ENCODE measurements at places on chromosomes 1 and 21.

DNA sequence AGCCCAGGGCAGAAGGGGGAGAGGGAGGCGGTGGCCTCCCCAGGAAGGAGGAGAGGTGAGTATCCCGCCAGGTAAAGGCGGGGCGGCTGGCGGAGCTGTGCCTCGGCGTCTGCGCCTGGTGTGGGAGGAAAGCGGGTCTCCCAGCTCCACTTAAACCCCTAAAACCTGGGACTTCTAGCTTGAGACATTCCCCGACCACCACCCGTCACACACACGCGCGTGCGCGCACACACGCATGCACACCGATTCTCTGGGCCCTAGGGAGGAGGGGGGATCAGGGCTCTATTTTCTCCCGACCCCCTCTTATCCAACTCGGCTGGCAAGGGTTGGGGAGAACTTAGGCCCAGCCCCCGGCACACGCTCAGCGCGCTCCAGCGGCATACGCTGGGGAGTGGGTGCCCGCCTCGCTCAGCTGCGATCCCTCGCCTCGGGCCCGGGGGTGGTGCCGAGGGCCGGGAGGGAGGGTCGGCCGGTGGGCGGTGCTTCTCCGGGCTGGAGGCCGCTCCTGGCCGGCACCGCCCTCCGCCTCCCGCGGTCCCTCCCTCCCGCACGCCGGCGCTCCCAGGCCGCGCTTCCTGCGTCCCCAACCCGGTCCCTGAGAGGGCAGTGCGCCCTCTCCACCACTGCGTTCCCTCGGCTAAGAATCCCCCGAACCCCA is at the start of gene TMEM51:
TMEM51 (plus strand) TSS at position 564 of the 658 bp plus-strand sequence. CDS start 61,341 bp downstream, outside the sequence.
- DNase-seq: no peak

GRCh38 chr1:110570901-110571300 is 35.3 kb downstream of the KCNA2 start:
- DNase-seq: no peak

DNA sequence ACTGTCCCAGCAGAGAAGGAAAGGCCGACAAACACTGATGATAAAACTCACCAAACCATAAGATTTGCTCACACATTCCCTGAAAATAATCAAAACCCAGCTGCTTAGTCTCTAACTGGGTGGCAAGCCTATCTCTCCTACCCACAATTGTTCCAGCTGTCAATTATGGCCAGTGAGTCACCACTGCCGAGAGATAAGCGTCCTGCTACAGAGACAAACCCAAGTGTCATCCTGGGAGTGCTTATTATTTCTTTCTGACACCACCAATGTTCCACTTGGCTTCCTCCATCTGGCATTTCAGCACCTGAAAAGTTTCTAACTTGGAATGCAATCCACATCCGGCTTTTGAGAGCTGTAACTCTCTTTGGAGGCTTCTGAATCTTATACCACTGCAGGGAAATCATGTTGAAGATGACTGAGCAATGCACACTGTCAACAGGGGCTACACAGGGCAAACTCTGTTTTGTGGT is 51.5 kb upstream of the VAV3 start:
- no peak for DNase-seq

GRCh38 chr1:97451046-97451826 is 469.6 kb downstream of the DPYD start:
- no peak for DNase-seq

GRCh38 chr1:13583595-13583965 is at the start of gene PDPN:
PDPN (plus strand) TSS chr1:13583832; CDS start chr1:13584034, 202 bp downstream.
- DNase-seq: no peak

DNA sequence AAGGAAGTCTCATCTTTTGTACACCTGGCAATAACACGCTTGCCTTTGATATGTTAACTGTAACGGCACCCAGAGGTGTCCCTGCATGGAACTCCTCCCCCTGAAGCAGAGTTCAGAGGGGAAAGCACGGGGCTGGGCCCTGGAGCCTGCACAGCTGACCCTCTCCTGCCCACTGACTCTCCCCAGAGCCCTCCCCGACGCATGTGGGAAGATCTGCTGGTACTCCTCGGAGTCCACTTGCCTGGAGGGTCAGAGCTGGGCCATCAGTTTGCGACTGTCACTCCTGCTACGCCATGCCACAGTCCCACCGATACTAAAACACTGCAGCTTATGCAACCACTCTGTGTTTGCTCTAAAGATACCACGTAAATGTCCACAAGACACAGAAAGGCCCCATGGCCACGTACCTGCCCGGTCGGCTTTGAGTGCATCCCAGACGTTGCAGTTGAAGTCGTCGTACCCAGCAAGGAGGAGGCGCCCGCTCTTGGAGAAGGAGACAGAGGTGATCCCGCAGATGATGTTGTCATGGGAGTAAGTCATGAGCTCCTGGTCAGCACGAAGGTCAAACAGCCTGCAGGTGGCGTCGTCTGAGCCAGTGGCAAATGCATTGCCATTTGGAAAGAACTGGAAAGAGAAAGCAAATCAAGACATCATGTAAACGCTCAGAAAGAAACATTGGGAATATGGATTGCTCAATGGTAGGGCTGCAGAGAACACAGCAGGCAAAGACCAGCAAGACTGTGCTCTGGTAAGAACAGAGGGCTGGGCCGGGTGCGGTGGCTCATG is 10.6 kb upstream of the NADK start:
- no peak for DNase-seq

- no peak for DNase-seq
These were observed 78.2 kb downstream of the MACF1 start for GRCh38 chr1:39282537-39283216.

DNA sequence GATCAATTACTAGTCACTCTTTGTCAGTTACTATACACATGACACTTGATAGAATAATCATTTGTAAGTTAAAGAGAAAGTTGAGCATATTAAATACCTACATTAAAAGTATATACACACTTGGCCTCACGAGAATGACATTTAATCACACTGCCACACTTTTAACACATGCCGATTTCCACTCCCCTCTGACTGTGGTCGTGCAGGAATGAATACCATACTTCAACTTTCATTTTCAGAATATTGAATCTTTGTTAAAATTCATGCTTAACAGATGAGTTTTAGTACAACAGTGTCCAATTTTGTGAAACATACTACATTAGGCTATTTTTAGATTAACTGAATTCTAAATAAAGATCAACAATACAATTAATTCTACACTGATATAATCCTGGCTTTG is 78.2 kb upstream of the SDC3 start:
- DNase-seq: no peak

DNA sequence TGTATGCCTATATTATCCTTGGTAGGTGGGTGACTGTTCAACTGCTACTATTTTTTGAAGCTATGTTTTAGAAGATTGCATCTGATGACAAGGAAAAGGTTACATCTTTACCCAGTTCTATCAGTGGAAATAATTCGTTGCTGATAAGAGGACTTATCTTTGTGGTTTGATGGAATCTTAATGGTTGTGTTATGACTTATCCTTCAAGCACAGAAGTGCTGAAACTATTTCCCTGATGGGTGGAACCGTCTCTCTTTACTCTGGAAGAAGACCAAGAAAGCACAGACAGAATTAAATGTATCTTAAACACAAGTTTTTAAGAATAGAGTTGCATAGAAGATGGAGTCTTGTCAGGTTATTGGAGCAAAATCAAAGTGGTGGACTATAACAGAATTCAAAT is 437.7 kb upstream of the KAZN start:
- DNase-seq: no peak

- no peak for DNase-seq
These were observed 1531.1 kb downstream of the MRPL39 start for GRCh38 chr21:24076179-24076578.

GRCh38 chr1:200279810-200280411 is 129.9 kb downstream of the ZNF281 start:
- peak; percentile 20 for DNase-seq

DNA sequence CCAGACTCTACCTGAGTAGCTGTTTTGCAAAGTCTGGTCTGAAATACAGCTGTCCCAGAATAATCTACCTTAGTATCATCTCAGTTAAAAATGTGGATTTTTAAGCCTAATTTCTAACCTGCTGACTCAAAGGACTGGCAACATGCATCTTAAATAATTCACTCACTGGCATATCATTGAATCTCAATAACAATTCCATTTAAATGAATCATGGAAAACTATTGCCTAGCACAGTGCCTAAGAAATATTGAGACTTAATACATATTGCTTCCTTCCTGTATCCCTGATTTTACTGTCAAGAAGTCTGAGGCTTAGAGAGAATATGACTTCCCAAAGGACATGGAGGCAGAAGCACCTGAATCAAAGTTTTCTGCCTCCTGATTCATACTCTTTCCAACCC is 3.1 kb downstream of the CCDC190 start:
- no peak for DNase-seq

DNA sequence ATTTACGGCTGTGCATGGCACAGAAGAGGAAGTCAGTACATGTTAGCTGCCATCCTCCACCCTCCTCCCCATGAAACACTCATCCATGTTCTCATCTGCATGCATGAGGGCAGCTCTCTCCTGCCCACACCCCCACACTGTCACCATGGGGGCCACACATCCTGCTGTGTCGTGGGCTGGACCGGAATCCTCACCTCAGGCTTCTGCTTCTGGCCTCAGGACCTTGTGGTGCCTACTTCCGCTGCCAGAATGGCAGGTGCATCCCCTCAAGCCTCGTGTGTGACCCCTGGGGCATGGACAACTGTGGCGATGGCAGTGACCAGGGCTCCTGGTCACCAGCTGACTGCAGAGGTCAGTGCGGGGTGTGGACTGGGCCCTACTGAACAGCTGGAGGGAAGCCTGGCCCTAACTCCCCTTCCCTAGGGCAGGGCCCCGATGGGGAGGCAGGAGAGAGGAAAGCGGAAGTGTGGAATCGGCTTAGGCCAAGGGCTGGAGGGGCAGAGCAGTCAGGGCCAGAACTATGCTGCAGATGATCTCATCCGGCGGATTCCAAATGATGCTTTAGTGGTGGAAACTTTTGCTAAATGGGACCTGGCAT is 3.8 kb downstream of the LDLRAD2 start:
- DNase-seq: no peak

DNA sequence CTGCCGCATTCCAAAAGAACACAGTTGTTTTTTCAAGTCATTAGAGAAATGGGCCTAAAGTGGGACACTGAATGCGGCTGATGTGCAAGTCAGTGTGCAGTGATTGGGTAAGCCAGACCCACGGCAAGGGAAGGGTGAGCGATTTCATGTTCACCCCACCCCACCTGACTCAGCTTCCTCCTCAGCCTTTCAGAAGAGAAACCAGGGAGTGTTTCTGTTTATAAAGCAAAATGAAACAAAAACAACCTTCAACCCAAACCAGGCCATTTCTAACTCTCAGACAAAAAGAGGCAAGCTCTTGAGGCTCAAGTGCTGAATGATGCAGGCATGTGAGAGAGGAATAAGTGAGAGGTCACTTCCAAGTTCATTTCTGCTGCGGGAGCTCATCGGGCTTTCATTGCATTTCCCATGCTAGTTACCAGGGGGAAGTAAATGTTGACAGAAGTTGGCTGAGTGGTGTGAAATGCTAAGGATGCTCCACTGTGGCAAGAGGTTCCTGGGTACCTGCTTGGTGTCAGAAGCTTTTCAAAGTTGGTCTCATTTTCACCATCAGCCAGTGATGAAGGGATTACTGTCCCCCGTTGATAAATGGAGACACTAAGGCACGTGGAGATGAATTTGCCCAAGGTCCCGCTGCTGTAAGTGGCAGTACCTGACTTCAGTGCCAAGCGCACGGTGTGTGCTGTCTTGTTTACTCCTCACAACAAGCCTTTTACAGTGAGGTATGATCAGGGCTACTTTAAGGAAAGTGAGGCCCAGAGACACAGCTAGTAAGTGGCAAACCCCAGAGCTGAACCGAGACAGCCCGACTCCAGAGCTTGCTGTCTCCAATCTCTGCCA is 29.1 kb downstream of the STPG1 start:
- no peak for DNase-seq

DNA sequence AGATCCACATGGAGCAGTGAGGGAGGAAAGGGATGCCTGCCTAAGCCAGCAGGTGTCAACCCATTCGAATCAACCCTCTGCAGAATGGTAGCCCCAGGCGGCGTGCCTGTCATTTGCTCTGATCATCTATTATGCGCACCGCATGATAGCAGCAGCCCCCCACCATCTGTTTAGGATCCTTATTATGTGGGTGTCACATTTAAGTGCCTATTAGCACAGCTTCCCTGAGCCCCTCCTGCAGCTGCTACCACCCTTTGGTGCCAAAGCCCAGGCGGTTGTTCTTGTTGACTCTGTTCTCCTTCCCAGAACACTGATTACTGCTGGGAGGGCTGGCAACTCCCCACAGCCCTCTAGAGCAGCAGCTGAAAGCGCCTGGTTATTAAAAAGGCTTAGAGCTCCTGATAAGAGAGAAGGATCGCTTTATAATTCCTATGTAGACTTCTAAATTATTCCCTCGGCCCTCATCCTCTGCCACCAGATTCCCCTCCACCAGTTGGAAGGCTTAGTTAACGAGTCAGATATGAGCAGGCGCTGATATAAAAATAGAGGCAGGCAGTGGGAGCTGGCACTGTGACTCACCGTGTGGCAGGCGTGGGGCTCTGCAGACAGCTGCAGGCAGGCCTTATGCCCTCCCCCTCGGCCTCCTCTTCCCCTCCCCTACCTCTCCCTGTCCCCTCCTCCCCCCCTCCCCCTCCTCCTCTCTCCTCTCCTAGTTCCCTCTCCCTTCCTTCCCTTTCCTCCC is 23.0 kb downstream of the ACTA1 start:
- no peak for DNase-seq

- peak; percentile 45 for DNase-seq
These were observed at the start of gene COL6A2 for GRCh38 chr21:46097336-46098293. COL6A2 (plus strand) TSS chr21:46098112.

DNA sequence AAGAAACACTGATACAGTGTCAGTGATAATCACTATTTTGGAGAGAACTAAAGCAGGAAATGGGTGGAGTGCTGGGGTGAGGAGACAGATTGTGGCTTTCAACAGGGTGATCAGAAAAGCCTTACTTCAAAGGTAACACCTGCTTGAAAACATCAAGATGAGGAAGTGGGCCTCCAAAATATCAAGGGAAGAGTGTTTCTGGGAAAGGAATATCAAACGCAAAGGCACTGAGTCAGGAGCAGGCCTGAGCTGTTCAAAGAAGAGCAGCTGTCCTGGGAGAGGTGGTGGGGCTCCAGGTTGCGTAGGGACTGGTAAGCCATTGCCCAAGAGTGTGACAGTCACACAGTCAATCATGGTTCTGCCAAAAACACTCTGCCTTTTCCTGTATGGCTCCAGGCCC is 47.1 kb upstream of the ATP1A1 start:
- DNase-seq: peak; percentile 28

Data from activated CD4-positive, alpha-beta T cell treated with anti-CD3 and anti-CD28 coated beads, Interleukin-2, amount 50 U/mL, for 1 hour (primary cell).